ENCODE measurements at places on chromosomes 3 and 15.

GRCh38 chr3:183815951-183816475 lies 9.4 kb downstream of the MAP6D1 start:
- no peak for DNase-seq

- DNase-seq, result no peak
Observed at GRCh38 chr3:184805351-184806038, 6.5 kb upstream of the VPS8 start.

GRCh38 chr3:115448851-115449250 lies 174.5 kb upstream of the GAP43 start:
- DNase-seq, result no peak

- no peak for DNase-seq
Observed at GRCh38 chr15:68211656-68212320, 6.7 kb upstream of the CALML4 start.

DNA sequence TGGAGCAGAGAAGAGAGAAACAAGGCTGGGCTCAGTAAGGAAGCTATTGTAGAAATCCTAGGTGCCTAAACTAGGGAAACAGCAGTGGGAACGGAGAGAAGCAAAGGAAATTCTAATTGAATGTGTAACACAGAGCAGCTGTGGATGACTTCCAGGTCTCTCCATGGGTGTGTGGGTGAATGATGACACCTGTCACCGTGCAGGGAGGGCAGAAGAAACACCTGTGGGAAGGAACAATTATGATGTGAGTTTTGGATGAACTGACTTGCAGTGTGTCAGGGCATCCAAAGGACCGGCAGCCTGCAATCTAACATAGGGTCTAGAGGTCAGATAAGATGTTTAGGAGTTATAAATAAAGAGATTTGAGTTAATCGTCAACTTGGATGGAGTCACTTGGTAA lies 144.2 kb downstream of the RYR3 start:
- no peak for DNase-seq

DNA sequence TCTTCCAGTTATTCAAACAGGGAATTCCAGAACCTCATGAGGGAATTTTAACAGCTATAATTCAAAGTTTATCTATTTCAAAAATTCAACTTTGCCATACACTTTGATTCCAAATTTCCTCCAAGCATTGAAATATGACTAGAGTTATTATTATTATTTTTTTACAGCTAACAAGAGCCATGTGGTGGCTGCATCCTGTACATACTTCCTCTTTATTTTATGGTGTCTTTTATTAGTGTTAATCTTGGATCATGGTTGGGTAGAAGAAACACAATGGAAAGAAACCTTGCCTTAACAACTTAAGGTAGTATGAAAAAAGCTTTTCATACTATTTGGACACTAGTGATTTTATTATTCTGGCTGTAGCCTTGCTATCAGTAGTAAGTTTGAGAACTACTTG lies 52.7 kb downstream of the TFG start:
- DNase-seq, result no peak

DNA sequence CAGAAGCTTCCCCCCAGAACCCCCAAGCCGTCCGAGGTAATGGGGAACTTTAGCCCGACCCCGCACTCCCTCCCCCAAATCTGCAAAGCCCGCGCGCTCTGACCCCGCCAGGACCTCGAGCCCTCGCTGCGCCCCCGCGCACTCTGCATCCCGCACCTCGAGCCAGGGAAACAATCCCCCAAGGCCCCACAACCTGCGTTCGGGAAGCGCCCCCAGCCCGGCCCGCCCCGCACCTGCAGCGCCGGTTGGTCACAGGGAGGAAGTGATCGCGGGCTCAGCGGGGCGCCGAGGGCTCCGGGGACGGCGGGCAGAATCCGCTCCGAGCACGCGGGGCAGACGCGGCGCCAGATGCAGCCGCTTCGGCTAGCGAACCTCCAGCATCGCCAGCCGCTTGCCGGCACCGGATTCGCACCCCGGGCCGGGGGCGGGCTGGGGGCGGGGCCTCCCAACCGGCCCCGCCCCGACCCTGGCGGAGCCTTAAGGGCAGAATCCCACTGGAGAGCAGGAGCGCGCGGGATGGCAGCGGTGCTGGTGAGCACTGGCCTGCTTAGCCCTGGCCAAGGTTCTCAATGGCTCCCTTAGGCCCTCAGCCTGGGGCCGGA lies at the start of gene CAMKV:
CAMKV (minus strand) TSS at position 382 of the 602 bp plus-strand sequence. CDS start 7,518 bp downstream, outside the sequence.
- no peak for DNase-seq

- DNase-seq, result no peak
Observed at GRCh38 chr3:122343654-122344053, 18.6 kb downstream of the CSTA start.

- no peak for DNase-seq
Observed at GRCh38 chr3:164608554-164609276, 469.6 kb downstream of the SI start.

All from activated CD8-positive, alpha-beta memory T cell treated with anti-CD3 and anti-CD28 coated beads for 1 hour (primary cell).